Activated naive CD4-positive, alpha-beta T cell (primary cell): ENCODE measurements at places on chromosomes 3 and 15.

GRCh38 chr3:36680952-36681351 lies 83.4 kb downstream of the DCLK3 start:
- no peak for DNase-seq

- no peak for DNase-seq
Observed at GRCh38 chr3:124570232-124570631, 160.0 kb upstream of the UMPS start.

DNA sequence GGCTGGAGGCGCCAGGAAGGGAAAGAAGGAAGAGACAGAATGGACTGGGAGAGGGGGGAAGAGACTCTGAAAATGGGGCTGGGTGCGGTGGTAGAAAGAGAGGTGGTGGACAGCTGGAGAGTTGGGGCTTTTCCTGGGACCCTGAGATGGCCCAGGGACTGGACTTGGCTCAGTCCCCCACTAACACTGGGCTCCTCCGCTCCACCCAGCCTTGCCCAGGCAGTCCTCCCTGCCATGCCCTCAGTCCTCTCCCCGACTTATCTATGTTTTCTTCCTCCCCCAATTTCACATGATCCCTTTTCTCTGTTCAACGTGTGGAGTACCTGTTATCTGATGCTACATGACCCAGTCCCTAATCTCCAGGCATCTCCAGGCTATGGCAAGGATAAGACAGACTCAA lies 6.3 kb upstream of the HCN4 start:
- DNase-seq = no peak

DNA sequence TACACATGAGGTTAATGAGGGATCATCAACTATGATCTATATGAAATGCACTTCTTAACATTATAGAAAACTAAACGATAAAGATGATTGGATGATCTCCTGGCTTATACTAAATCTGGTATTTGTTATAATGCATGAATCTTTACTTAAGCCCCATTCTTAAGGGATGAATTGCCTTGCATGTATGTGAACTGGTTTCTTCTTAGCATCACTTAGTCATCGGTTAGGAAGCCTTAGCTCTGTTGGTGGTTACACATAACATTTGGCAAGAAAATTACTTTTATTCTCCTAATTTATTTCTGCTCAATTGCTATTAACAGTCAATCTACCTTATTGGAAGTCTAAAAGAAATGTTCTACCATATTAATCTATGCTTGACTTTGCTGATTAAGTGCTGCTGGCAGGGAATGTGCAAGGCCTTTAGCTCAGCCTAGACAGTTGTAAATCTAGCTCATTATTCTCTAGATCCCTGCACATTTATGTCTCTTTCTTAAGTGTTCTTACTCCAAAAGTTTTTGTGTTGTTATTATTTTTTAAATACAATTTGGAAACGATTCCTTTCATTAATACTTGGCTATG lies 356.0 kb downstream of the ZPLD1 start:
- DNase-seq = no peak

GRCh38 chr3:94360987-94361386 lies 298.1 kb downstream of the NSUN3 start:
- no peak for DNase-seq
